ENCODE measurements at places on chromosomes 11 and 22.

GRCh38 chr11:93840981-93841380 is 9.4 kb downstream of the VSTM5 start:
- DNase-seq = no peak

- DNase-seq = peak; percentile 81
Observed at GRCh38 chr11:69642549-69642912, 1.6 kb downstream of the CCND1 start.

DNA sequence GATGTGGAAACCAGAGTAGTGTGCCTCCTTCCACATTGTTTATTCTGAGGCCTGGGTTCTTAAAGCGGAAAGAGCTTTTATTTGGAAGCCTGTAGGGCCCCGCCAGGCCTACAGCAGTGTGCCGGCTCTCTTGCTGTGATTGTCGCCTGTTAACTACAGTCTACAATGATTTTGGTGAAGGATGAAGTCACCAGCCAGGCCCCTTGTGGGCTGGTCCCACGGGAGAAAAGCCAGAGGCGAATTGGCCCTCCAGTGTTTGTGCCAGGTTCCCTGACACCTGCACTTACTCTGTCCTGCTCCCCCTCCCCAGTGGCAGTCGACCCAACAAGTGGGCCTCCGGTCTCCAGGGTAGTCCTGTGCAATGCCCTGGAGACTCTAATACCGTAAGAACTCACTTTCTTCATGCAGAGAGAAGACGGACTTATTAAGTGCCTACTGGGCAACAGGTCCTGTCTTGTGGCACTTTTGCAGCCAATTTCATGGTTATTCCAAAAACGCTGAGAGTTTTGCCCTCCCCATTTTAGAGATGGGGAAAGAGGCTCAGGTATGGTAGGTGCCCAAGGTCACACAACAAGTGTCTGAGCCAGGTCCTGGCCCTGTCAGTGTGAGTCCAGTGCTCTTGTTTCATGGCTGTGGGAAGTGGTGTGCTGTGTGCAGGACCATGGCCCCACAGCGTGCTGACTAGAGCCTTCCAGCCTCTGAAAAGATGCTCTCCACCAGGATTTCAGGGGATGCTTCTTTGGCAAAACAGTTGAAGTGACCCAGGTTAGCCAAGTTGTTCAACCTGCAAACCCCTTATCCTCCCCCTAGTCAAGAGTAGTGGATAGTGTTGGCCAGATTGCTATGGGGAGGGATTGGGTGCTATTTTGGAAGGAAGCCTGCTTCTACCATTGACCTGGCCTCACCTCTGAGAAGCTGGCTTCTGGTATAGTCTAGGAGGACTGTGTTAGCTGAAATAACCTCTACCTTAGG is 1.4 kb downstream of the MICAL2 start:
- DNase-seq = no peak

DNA sequence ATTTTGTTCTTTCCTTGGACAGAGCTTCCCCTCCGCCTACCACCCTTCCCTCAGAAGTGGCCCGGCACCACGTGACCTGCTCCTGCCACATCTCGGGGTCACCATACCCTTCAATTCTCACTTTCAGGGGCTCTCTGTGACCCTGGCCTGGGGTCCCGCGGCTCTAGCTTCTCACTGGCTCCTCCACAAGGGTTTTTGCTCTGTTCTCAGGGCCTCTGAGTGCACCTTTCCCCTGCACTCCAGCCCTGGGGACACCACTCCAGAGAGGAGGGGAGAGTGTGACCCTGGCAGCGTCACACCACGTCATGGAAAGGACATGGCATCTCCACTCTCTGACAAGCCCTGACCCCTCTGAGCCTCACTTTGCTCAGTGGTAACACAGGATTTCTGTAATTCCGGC is 17.4 kb downstream of the POU2F3 start:
- DNase-seq = no peak

DNA sequence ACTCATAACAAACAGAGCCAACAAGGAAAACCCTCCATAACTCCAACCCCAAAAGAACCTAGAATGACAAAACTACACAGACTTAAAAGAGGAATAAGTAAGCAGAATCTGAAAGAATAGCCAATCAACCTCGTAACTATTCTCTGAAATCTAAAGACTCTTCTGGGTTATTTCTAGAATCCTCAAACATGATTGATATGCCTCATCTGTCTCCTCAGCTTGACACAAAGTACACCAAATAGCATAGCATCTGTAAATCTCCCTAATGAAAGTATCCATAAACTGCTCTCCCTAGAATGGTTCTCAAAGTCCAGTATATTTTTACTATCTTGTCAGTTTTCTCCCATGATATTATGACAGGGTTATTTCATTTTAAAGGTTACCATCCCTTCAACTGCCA is 195.0 kb downstream of the TTC28 start:
- DNase-seq = no peak

GRCh38 chr22:17348464-17349103 is 20.7 kb upstream of the CECR2 start:
- no peak for DNase-seq

GRCh38 chr11:78045851-78046485 is 17.7 kb upstream of the THRSP start:
- peak; percentile 89 for DNase-seq

GRCh38 chr11:15118431-15118830 is 3.7 kb downstream of the INSC start:
- no peak for DNase-seq

- no peak for DNase-seq
Observed at GRCh38 chr11:64926689-64927088, 2.2 kb downstream of the PPP2R5B start.

Data from RPMI8226 (cell line).